Heart right ventricle (tissue), 16 donors: ENCODE measurements at places on chromosomes 2 and 18. TPM values are rescaled to one million over a fixed set of nuclear protein-coding genes. Genes with fewer than 3 reads are reported as not detected.
A peak's percentile ranks its signal among the peaks of the same experiment; 100 is the strongest.

ITGA4 gene
- total RNA-seq = 1.7 TPM

DNA sequence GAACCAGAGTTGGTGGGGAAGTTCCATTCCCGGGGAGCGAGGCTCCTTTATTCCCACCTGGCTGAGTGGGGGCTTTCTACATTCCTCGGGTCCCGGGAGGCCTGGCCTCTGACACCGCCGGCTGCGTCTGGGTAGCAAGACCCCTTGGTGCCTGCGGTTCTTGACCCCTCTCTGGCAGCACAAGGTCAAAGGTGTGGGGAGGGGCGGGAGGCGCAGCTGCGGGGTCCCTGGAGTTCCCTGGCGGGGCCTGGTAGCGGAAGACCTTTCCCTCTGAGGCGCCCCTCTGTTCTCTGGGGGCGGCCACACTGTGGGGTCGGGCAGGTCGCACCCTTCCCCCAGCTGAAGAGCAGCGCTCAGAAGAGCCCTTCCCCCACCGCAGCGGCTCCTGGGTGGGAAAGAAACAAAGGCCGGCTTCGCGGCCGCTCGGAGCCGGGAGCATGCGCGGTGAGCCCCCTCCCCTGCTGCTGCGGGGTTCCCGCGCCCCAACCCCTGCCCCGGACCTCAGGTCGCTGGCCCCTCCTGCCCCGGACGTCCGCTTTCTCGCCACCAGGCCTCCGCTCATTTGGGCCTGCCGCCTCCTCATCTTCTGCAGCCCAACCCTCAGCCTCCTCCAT, 146.3 kb downstream of the ANKRD44 start:
- DNase-seq = peak; percentile 56

GRCh38 chr2:194999771-195000170, 657.3 kb upstream of the SLC39A10 start:
- DNase-seq = no peak

- no peak for DNase-seq
These were observed 170.4 kb upstream of the TANK start for GRCh38 chr2:160989778-160990177.

- no peak for DNase-seq
These were observed 180.6 kb downstream of the CLIP4 start for GRCh38 chr2:29295845-29296244.
